ENCODE measurements at places on chromosomes 12 and 14.

GRCh38 chr12:93734784-93735183 lies 57.6 kb downstream of the CRADD start:
- DNase-seq = peak; percentile 6

DNA sequence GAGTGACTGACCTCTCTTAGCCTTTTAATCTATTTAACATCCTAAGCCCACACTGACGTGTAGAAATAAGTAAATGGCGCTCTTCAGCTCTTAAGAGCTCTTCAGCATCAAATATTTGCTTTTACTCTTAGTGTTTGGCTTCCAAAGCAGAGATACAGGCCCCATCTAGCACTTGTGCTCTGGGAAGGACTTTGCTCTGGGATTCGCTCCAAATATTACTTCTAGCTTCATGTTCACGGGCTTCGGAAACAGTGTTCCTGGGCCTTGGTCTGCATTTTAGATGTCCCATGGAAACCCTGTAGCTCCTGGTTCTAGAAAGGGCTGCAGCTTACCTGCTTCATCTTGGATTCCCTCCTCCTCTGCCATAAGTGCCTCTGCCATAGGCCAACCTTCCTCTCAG lies 2.7 kb upstream of the NKX2-8 start:
- no peak for DNase-seq

DNA sequence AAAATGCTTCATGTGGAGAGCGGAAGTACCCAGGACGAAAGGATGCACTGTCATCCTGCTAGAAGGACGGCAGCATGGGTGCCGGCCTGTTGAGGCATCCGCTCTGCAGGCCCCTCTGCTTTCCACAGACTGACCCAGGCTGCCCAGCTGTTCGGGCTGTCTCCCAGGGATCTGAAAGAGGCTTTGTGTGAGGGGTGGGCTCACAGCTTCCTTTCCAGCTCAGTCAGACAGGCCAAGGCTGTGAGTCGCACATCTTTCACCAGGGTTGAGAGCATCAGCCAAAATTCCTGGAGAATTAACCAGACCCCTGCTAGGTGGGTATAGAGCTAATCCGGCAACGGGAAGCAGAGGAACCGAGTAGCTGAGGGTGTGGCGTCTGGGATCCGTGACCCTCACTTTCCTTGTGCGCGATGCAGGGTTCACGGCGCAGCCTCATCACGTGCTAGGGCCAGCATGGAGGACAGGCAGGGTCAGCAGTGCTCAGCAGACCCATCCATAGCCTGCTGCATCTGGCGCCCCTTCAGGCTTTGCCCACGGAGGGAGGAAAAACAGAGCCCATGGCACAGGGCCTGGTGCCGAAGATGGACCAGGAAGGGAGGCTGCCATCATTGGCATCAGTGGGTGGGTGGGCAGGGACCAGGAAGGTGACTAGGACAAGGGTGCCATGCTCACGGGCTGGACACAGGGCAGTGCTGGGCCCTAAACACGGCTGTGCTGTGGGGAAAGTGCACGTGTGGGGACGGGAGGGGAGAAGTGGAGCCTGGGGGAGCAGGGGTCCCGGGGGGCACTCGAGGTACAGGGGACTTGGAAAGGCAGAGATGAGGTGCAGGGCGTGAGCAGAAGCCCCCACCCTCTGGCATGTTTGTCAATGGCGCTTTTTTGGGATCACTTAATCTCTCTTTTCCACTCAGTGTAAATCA lies 9.2 kb upstream of the SIVA1 start:
- no peak for DNase-seq

GRCh38 chr12:76006028-76006925 lies 25.3 kb downstream of the PHLDA1 start:
- no peak for DNase-seq

GRCh38 chr14:96582411-96582961 lies 80.3 kb downstream of the PAPOLA start:
- DNase-seq = no peak

DNA sequence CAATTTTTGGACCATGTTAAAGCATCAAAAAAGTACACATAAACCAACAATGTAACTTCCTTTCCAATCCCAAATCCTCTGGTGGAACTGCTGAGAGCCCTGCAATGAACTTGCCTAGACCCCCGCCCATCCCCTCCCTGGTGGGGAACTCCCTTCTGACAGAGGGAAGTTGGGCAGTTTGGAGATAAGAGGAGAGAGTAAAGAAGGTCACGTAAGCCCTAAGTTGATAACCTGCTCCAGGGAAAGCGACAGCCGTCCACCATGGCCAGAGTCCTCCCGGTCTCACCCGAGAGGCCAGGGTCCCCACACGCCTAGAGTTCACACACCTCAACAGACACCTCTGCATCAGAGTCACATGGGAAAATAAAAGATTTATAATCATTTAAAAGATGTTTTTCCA lies 138.7 kb downstream of the EGLN3 start:
- no peak for DNase-seq

- DNase-seq = no peak
These were observed 78.5 kb downstream of the PPFIBP1 start for GRCh38 chr12:27602516-27602915.

- no peak for DNase-seq
These were observed 2.7 kb downstream of the GAPDH start for GRCh38 chr12:6536894-6537579.

GRCh38 chr12:62969695-62970094 lies 34.7 kb upstream of the PPM1H start:
- DNase-seq = no peak

DNA sequence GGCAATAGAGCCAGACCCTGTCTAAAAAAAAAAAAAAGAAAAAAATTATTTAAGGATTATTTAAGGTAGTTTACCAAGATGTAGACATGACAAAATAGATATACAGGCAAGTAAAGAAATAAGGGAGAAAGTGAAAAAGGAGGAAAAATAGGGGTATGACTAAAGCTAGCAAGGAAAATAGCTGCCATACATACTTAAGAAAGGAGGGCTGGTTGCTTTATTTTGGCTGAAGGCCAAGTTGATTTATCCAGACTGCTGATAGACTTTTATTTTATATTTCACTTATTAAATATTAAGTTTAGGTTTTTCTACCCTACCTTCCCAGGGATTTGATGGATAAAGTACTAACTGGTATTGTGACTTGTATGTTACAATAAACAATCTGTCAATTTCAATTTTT lies 8.3 kb upstream of the AEBP2 start:
- peak; percentile 37 for DNase-seq

GRCh38 chr14:105333020-105333490 lies 18.5 kb downstream of the PACS2 start:
- DNase-seq = no peak

GRCh38 chr14:59687663-59688062 lies 111.1 kb upstream of the CCDC175 start:
- DNase-seq = no peak

GRCh38 chr14:102362084-102362483 lies 606 bp downstream of the CINP start:
- DNase-seq = no peak

GRCh38 chr12:87846045-87846444 lies 183.2 kb downstream of the C12orf50 start:
- no peak for DNase-seq

Data from endothelial cell of umbilical vein (primary cell).